ENCODE measurements at places on chromosomes 16 and 17. TPM values are rescaled to one million over a fixed set of nuclear protein-coding genes. Genes with fewer than 3 reads are reported as not detected.

ZFPM1 gene
- 1.7 TPM for total RNA-seq

KRT24 gene
- 6.3 TPM for total RNA-seq

CYGB gene
- 0.24 TPM for total RNA-seq

GRAP gene
- total RNA-seq = 5.1 TPM

ABCC12 gene
- total RNA-seq = not detected

LGALS9 gene
- 4.1 TPM for total RNA-seq

DHRS7C gene
- total RNA-seq = not detected

DPEP3 gene
- total RNA-seq = not detected

KRTAP4-6 gene
- total RNA-seq = 1.2 TPM

CLEC10A gene
- not detected for total RNA-seq

SLC5A11 gene
- total RNA-seq = not detected

CRHR1 gene
- 3.9 TPM for total RNA-seq

TMEM170A gene
- 12.3 TPM for total RNA-seq

SLC46A1 gene
- total RNA-seq = 7.7 TPM

TTYH2 gene
- 1.2 TPM for total RNA-seq

LRRC37A2 gene
- total RNA-seq = 8.9 TPM

MYO1C gene
- total RNA-seq = 90.5 TPM

MYH11 gene
- 1,356 TPM for total RNA-seq

AATK gene
- 1.4 TPM for total RNA-seq

DECR2 gene
- total RNA-seq = 0.48 TPM

CTRL gene
- total RNA-seq = 0.48 TPM

ST6GALNAC1 gene
- total RNA-seq = not detected

TEKT1 gene
- total RNA-seq = 0.72 TPM

MYOCD gene
- total RNA-seq = 98.7 TPM

RHBDL1 gene
- total RNA-seq = 1.9 TPM

STARD3 gene
- total RNA-seq = 20.5 TPM
